ENCODE measurements at places on chromosomes 2 and 18. TPM values are rescaled to one million over a fixed set of nuclear protein-coding genes. Genes with fewer than 3 reads are reported as not detected.

DNA sequence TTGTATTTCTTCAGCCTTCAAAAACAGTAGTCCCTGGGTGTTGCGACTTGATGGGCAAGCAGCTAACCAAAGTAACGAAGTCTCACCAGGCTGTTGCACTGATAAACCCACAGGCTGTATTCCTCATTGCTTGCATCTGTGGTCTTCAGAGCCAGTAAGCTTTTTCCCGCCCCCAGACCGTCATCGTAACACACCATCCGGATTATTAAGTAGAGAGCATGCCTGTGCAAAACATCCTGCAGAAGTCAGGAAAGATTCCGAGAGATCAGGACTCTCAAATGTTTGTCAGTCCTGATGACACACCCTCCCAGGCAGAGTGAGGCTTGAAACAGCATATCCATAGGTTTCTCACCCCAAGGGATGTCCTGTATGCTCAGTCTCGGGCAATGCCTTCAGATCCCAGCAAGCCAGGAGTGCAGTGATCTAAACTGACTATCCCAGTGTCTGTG lies 15.9 kb downstream of the ITGB1BP1 start:
- DNase-seq: no peak
- no peaks in the 10 kb centered on the region for H3K27me3 ChIP-seq
- H3K4me1 ChIP-seq: no peaks in the 10 kb centered on the region
- H3K36me3 ChIP-seq: peaks cover 2% of the 10 kb centered on the region
- H3K27ac ChIP-seq: no peak overlapping the region

- H3K4me3 ChIP-seq: no peak overlapping the region
- H3K4me1 ChIP-seq: no peaks in the 10 kb centered on the region
- H3K27ac ChIP-seq: no peak overlapping the region
- no peak for DNase-seq
- no peaks in the 10 kb centered on the region for H3K36me3 ChIP-seq
Measured at GRCh38 chr2:67463810-67464209, 66.7 kb downstream of the ETAA1 start.

DNA sequence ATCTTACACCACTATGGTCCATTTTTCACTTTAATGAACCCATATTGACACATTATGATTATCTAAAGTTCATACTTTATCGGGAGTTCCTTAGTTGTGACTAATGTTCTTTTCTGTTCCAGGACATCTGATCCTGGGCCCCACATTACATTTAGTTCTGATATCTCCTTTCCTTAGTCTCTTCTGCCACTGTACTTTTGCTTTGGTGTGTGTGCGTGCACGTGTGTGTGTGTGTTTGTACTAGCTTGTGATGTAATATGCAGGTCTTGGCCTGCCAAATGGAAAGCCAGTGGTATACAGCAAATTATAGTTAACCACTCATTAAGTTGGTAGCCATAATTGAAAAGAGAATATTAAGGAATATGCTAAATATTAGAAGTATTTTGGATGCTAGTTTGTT lies 88.0 kb downstream of the CDC42EP3 start:
- H3K4me1 ChIP-seq: peaks cover 37% of the 10 kb centered on the region
- H3K27ac ChIP-seq: no peak overlapping the region
- no peak for DNase-seq
- H3K36me3 ChIP-seq: no peaks in the 10 kb centered on the region

MGAT5 gene
- total RNA-seq: 18.6 TPM

DTNB gene
- 17.0 TPM for total RNA-seq
